ENCODE measurements at places on chromosomes 1 and 21.

DNA sequence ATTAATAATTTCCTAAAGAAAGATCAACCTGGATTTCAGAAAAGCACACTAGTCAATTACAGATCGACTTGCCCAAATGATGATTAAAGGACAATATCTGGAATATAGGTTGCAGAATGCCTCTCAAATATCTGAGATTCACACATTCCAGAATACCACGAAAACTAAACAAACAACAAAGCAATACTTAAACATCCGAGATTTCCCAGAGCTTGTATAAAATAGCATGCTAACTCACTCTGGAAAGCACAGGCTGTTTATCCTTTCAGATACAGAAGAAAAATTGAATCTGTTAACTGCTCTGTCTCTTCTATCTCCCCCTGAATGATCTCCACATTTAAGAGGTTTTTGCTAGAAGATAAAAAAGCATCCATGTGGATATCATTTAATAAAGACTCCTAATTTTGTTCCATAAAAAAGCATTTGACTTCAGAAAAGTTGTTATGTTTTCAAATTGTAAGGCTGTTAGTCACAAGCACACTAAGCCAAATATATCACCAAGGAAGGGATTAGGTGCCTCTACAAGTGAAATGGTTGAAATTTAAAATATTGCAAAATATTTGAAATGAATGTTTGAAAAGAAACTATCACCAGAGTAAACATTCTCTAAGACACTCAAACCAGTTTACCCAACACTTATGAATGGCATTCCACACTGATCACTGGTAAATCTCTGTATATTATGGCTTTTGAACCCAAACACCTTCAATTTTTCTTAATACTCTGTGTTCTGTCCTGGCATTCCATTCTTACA, 865.1 kb upstream of the ADAMTS5 start:
- DNase-seq = no peak

- DNase-seq = no peak
Observed at GRCh38 chr1:240342251-240342625, 250.6 kb downstream of the FMN2 start.

DNA sequence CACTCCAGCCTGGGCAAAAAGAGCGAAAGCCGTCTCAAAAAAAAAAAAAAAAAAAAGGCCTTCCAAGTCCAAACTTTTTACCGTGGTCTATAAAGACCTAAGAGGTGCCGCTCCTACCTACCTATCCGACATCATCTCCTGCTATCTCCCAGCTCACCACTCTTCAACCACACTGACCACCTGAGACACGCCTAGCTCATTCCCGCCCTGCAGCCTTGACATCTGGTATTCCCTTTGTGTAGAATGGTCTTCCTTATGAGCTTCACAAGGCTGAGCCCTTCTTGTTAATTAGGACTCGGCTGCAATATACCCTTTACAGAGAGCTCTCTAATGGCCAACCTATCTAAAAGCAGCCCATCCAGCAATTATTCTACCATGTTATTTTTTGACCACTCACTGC, 680 bp downstream of the MAGOH start:
- DNase-seq = no peak

GRCh38 chr1:207820568-207821463, 69.0 kb downstream of the CD46 start:
- no peak for DNase-seq

GRCh38 chr1:55331351-55331750, 116.2 kb upstream of the USP24 start:
- DNase-seq = no peak

- DNase-seq = no peak
Observed at GRCh38 chr1:243882276-243882675, 32.2 kb upstream of the AKT3 start.

All from NCI-H2029 (cell line).